ENCODE measurements at places on chromosomes 1 and 21.

GRCh38 chr1:232014941-232015340, 388.4 kb downstream of the DISC1 start:
- no peak for DNase-seq

GRCh38 chr21:44478801-44479167, 23.5 kb downstream of the LRRC3 start:
- no peak for DNase-seq

- DNase-seq, result no peak
Measured at GRCh38 chr1:185676969-185677368, 57.2 kb upstream of the HMCN1 start.

GRCh38 chr1:183914276-183914675, 109.4 kb downstream of the RGL1 start:
- DNase-seq, result no peak

- peak; percentile 19 for DNase-seq
Measured at GRCh38 chr1:10530281-10530740, 55.6 kb downstream of the PEX14 start.

DNA sequence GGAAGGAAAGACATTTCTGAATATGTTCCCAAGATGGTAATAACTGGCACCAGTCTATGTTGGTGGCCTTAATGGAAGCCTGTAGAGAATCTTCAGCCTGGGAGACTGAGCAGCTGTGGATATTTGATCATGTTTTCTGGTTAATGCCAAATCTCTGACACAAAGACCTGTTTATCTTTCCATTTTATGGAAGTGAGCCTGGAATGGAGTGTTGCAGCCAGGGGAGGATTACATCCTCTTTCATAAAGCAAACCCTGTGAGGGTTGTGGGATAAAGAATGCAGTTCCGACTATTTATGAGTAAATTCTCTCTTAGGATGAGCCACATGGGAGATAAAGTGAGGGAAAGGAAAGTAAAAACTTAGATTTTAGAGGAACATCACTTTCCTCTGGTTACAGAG, 144.1 kb downstream of the PCP4 start:
- DNase-seq, result no peak
